Stimulated activated CD4-positive, alpha-beta T cell treated with anti-CD3 and anti-CD28 coated beads, Interleukin-1b, Interleukin-23, amount 100 ng/mL, for 1 hour (primary cell): ENCODE measurements at places on chromosomes 16 and 17.

GRCh38 chr16:87604634-87605111 lies 2.4 kb downstream of the JPH3 start:
- DNase-seq, result no peak

DNA sequence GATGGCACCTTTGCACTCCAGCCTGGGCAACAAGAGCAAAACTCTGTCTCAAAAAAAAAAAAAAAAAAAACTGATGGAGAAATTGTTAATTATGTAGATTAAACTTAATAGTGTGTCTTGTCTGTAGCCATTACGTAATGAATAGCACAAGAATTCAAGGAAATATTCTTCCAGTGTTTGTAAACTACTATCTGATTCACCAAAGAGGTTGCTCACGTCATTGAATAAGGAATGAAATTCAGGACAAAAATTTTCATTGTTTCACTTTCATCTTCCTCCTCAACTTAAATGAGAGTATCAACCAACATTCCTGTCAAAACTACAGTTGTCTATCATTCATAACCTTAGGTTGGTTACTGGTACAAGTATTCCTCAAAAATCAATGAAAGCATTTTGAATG lies 30.7 kb upstream of the MYO18A start:
- DNase-seq, result no peak

- DNase-seq, result no peak
These were observed 13.5 kb downstream of the SPATA32 start for GRCh38 chr17:45248132-45248957.

DNA sequence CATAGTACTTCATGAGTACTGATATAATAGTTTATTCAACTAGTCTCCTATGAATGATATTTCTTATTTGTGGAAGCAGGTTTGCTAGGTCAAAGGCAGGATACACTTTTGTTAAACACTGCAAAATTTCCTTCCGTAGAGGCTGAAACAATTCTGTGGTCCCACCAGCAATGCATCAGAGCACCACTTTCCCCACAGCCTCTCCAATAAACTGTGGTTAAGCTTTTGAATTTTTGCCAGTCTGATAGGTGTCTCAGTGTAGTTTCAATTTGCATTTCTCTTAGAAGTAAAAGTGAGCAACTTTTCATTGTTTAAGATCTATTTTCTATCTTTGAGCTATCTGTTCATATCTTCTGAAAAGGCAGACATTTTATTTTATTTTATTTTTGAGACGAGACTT lies 36.4 kb upstream of the CORO6 start:
- DNase-seq, result no peak

GRCh38 chr16:57824888-57825287 lies 22.6 kb upstream of the KIFC3 start:
- DNase-seq, result no peak
